ENCODE measurements at places on chromosomes 12 and 14.

DNA sequence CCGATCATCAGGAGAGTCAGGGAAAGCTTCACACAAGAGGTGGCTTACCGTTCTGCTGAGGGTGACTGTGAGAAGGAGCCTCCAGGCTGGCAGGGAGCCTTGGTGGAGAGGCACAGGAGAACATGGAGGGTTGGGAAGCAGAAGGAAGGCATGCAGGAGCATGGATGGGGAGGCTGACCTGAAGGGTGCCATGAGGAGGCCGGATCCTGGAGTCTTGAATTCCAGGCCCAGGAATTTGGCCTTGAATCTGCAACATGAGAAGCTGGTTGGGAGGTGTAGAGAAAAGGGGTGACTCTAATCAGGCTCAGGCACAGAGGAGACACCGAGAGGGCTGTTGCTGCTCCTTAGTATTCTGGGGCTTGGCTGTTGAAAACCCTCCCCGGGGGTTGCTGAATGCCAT, 130.2 kb downstream of the PELI2 start:
- no peak for DNase-seq

DNA sequence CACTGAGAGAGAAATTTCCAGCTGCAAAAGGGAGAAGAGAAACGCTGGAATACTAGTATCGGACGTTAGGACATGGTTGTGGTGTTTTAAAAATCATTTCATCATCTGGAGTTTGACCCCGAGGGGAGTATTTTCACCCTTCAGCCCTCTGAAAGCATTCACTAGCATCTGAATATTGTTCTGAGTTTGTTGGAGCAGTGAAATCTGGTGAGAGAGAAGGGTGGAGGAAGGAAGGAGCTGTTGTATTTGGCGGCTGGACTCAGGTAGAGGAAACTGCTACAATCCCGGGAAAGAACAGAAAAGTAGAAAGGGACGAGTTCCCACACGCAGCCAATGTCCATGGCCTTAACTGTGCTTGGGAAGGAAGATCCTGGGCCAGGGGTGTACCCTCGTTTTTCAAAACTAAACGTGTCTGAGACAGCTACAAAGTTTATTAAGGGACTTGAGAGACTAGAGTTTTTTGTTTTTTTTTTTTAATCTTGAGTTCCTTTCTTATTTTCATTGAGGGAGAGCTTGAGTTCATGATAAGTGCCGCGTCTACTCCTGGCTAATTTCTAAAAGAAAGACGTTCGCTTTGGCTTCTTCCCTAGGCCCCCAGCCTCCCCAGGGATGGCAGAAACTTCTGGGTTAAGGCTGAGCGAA, 896 bp upstream of the CDKN1B start:
- peak; percentile 56 for DNase-seq

GRCh38 chr12:52082026-52082668, 2.6 kb downstream of the SMIM41 start:
- no peak for DNase-seq

- DNase-seq: peak; percentile 70
Measured at GRCh38 chr14:65103150-65103760, 938 bp upstream of the MAX start.

DNA sequence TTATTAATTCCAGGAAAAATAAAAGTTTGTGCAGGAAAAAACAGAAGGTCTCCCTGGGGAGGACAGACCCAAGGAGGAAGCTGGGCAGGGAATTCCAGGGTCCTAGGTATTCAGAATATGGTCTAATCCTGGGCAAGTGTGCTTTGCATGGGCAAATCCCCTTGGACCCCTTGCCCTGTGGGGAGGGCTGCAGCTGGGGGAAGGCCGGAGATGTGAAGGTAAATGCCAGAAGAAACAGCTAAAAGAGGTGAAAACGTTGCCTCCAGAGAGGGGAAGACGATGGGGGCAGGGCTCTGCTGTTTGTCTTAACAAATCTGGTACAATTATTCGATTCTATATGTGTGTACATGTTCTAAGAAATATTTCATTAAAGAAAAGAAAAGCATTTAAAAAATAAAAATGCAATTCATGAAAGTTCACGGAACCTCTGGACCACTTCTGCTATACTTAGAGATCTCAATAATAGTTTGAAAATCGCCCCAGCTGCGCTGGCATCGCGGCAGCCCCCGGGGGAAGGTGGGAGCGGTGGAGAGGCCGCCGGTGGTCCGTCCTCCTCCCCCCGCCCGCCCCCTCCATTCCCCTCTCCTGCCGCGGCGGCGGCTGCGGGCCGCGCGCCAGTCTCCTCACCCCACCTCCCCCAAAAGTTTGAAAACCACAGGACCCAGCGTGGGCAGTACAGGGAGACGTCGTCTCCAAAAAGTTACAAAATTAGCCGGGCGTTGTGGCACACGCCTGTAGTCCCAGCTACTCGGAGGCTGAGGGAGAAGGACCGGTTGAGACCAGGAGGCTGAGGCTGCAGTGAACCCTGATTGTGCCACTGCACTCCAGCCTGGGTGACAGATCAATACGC, 1.5 kb upstream of the PRPF40B start:
- peak; percentile 27 for DNase-seq
